Stimulated activated CD8-positive, alpha-beta memory T cell treated with anti-CD3 and anti-CD28 coated beads, Interleukin-2, amount 100 ng/mL, for 48 hours (primary cell): ENCODE measurements at places on chromosomes 5 and 9.

- DNase-seq: no peak
Observed at GRCh38 chr9:97786341-97786740, 66.7 kb upstream of the FOXE1 start.

GRCh38 chr5:55897206-55897894 is 46.2 kb downstream of the IL31RA start:
- DNase-seq: no peak

GRCh38 chr9:137685035-137685740 is 66.4 kb downstream of the EHMT1 start:
- no peak for DNase-seq

- DNase-seq: no peak
Observed at GRCh38 chr5:127875235-127876021, 172.2 kb downstream of the CCDC192 start.

GRCh38 chr5:113213551-113214425 is 221.0 kb downstream of the TSSK1B start:
- DNase-seq: no peak

GRCh38 chr9:91034976-91035824 is 233.6 kb downstream of the SYK start:
- no peak for DNase-seq

DNA sequence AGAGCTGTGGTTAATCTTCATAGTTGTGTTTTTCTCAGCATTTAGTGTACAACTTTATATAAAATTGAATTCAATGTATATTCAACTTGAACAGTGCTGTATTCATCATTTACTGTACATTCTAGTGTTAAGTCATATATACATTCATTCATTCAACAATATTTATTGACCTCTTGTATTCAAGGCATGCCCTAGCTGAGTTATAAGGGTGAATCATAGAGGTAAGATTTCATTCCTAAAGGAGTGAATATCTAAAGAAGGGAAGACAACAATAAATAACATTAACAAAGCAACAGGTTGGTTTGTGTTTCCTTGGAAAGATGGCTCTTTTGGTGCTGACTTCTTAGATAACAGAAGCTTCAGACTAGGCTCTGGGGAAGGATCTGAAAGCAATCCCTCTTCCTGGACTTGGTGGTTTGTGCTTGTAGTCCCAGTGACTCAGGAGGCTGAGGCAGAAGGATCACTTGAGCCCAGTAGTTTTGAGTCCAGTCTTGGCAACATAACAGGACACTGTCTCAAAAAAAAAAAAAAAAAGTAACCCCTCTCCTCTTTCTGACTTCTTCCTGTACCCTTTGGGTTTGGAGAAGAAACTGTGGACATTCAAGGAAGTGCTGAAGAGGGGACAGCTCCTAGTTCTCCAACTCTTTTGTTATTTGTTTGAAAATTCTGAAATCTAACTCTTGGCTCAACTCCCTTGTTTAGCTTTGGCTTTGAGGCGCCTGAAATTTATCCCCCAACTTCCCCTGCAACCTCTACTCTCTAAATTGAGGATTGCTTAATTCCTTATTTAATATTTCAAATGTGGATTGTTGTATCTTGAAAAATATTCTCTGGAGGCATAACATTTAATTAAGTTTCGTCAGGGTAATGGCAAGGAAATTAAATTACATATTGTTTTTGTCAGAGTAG is 80.2 kb downstream of the OSTF1 start:
- no peak for DNase-seq

DNA sequence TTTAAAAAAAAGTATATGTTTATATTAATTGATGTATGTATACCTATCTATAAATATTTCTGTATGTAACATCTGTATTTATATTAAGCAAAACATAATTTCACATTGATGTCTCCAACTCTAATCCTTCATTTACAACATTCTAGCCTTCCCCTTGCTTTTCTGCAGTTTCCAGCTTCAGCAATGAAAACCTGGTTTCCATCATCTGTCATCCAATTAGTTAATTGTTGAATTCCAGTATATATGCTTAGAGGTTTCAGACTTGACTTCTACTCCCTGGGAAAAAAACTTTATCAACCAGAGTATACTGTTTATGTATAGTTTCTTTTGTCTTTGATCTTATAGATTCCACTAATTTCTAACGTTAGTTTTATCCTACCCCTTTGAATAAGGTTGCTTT is 38.4 kb downstream of the NMUR2 start:
- no peak for DNase-seq
